ENCODE measurements at places on chromosomes 3 and 15. TPM values are rescaled to one million over a fixed set of nuclear protein-coding genes. Genes with fewer than 3 reads are reported as not detected.

The SLC9C1 gene
- not detected for total RNA-seq

The KCNMB2 gene
- not detected for total RNA-seq

The PPP1R2 gene
- 129 TPM for total RNA-seq

The PLSCR2 gene
- not detected for total RNA-seq

The NR2E3 gene
- total RNA-seq, result not detected

The GRK7 gene
- not detected for total RNA-seq

The ZBTB47 gene
- total RNA-seq, result 1.8 TPM

The LEKR1 gene
- 1.1 TPM for total RNA-seq

The PRICKLE2 gene
- total RNA-seq, result not detected

The PARP3 gene
- 17.0 TPM for total RNA-seq

The NANOGP8 gene
- total RNA-seq, result not detected

The SUSD5 gene
- total RNA-seq, result not detected

The ECE2 gene
- total RNA-seq, result 0.18 TPM

The BFSP2 gene
- not detected for total RNA-seq

The DAZL gene
- total RNA-seq, result not detected

The RHOA gene
- 412 TPM for total RNA-seq

The CHRD gene
- total RNA-seq, result not detected

The NOX5 gene
- not detected for total RNA-seq

The PIF1 gene
- total RNA-seq, result 47.5 TPM

The MKRN2OS gene
- total RNA-seq, result not detected

The GALNT15 gene
- total RNA-seq, result not detected

The CRYGS gene
- 3.1 TPM for total RNA-seq

The TMEM207 gene
- not detected for total RNA-seq

The TMC3 gene
- not detected for total RNA-seq

The KIF7 gene
- 1.4 TPM for total RNA-seq

The BSN gene
- 0.20 TPM for total RNA-seq

The ARPIN gene
- not detected for total RNA-seq

The NEO1 gene
- 5.2 TPM for total RNA-seq

The ESYT3 gene
- 0.35 TPM for total RNA-seq

The KBTBD13 gene
- not detected for total RNA-seq

The PLA2G4D gene
- not detected for total RNA-seq
